ENCODE measurements at places on chromosomes 13 and 19.

DNA sequence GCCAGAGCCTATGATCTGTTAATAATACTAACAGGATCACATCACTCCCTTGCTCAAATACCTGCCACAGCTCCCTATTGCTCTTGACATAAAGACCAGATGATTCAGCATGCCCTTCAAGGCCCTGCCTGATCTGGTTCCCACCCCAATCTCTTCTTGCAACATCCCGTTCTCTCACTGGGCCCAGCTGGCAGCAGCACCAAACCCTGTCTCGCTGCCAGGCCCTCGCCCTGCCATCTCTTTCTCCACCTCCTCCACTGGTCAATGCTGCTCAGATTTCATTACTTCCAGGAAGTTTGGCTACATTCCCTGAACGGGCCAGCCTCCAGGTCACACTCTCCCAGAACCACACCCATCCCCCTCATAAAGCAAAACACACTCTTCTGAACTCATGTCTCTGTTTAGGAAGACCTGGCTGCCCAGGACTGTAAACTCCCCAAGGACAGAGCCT lies 8.6 kb upstream of the BCAT2 start:
- DNase-seq, result peak; percentile 52

- no peak for DNase-seq
Measured at GRCh38 chr19:47886010-47886559, at the start of gene SULT2A1. TSS of gene SULT2A1 (minus strand) at chr19:47886315. CDS start at chr19:47886257, 58 bp downstream.

- no peak for DNase-seq
Measured at GRCh38 chr19:45771311-45771933, 2.4 kb upstream of the SIX5 start.

- DNase-seq, result no peak
Measured at GRCh38 chr13:50800091-50800739, 43.3 kb downstream of the DLEU7 start.

GRCh38 chr19:29533578-29534544 lies 8.1 kb downstream of the VSTM2B start:
- DNase-seq, result no peak

DNA sequence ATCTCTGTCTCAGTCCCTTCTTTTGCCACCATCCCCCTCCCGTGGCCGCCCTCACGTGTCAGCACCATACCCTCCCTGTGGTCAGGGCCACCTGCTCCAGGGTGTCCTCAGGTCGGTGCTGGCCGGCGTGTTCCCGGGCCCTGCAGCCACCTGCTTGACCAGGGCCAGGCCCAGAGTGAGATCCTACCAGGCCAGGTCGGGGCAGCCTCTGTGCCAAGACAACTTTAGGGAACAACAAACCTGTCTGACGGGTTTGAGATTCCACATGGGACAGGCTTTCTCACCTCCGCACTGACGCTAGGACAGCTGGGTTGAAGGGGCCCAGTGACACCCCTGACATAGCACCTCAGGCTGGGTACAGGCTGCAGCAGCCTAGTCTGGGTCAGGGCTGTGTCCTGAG lies 7.5 kb upstream of the SBNO2 start:
- no peak for DNase-seq

GRCh38 chr13:39350461-39350881 lies 252.5 kb downstream of the LHFPL6 start:
- DNase-seq, result no peak

- DNase-seq, result no peak
Measured at GRCh38 chr13:74575729-74576125, 441.5 kb upstream of the KLF12 start.

GRCh38 chr13:71853725-71854124 lies 13.3 kb downstream of the DACH1 start:
- DNase-seq, result no peak

DNA sequence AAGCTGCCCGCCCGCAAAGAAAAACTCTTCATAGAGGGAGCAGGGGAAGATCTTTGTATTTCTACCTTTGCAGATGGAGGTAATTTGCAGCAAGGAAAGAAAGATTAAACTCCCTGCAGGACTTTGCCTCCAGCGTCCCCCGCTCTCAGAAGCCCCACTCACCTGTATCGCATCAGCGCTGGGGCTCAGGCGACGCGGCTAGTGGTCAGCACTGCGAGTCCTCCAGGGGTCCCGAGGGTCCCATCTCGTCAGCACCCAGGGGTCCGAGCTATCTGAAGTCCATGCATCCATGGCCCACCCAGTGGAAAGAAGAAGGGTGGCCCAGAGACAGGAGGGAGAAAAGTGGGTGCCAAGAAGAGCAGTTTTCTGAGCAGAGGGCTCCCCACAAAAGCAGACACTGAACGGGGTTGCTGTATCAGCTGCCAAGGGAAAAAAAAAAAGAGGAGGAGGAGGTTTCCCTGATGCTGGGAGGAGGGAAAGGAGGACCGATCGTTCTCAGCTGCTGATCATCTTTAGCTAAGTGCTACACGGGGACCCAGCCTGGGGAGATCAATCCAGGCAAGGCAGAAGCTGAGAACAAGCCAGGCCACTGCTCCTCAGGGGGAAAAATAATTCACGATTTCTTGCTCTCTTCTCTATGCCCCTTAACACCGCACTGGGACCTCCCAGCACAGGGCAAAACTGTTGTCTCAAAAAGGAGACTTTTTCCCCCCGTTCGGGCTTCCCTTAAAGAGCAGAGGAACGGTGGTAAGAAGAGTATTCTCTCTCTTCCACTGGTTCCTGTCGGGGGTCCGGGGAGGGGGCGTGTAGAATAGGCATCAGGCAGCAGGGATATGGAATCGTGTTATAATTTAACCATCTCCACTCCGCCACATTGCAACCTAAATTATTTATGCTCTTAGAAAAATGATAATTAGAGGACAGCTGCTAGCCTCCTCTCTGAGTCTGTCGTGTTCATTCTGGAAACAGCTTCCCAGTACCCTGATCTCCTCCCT lies 117.7 kb upstream of the CACNA1A start:
- DNase-seq, result no peak

DNA sequence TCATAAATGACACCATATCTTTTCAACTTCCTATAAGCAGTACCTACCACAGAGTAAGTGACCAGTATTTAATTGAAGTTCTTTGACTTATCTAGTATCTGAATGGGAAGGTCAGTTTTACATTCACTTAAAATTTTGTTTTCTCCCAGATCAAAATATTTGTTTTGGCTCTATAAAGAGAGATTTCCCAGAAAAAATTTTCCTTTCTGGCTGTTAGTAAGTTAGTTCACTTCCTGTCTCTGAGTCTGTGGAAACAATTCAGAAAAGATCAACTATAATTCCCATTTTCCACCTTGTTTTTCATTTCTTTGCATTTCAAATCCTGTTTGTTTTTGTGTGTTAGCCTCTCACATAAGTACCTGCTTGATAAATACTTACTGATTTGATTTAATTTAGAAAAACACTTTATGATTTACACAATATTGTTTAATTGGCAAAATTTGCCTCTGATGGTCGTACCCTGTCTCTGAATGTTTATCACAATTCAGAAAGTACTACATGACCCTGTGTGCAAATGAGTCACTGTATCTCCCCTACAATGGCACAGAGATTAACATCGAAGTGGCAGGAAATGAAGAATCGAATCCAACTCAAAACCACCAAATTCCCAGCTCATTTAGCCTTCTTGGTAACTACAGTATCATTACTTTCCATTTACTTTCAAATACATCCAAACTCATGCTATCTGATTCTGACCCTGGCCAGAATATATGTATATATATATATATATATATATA lies 15.4 kb upstream of the MED4 start:
- DNase-seq, result no peak

- DNase-seq, result no peak
Measured at GRCh38 chr19:30762651-30763050, 390.5 kb downstream of the ZNF536 start.

DNA sequence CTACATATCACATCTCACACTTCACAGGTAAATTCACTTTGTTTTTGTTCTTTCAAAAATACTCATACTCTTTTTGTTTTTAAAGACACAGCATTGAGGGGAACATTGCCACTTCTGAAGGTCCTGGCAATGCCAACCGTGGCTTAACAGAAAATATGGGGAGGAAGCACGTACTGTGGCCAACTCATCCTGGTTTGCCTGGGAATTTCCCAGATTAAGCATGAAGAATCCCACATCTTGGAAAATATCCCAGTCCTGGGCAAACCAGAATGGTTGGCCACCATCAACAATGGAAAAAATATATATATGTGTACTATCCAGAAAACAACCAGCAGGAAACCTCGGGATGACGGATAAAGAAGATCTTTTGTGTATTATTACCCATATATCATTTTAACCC lies 1032.2 kb upstream of the SLC10A2 start:
- no peak for DNase-seq

- no peak for DNase-seq
Measured at GRCh38 chr13:73462241-73462640, 403.4 kb downstream of the KLF5 start.

DNA sequence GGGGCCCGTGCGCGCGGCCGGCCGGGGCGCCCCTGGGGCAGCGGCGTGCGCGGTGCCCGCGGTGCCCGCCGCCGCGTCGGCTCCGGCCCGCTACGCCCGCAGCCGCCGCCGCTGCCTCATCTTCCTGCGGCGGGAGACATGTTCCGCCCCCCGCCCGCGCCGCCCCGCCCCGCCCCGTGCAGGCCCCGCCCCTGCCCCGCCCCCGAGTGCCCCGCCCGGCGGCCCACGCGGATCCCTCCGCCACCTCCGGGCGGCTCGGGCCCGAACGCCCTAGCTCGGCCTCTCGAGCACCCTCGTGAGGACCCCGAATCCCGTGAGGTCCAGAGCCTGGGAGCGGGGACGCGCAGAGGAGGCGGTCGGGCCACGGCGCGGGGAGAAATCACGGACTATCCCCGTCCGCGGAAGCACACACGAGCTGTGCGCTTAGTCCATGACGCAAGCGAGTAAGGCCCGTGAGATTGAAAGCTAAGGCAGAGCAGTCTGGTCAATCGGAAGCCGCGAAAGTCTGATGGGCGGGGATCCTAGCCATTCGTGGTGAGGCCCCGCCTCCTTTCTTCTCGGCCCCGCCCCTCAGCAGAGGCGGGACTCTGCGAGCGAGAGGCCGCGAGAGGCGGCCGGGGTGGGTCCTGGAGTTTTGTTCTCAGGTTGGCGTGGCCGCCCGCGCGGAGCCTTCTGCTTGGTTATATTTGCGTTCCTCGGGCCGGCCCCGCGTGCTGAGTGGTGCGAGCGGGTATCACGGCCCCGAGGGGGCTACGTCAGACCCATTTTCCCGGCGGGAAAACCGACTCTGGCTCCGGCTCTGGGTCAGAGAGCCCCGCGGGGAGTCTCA lies at the start of gene TCF3:
TSS of gene TCF3 (minus strand) at position 145 of the 829 bp plus-strand sequence. CDS start 2,367 bp downstream, outside the sequence.
- DNase-seq, result peak; percentile 97

DNA sequence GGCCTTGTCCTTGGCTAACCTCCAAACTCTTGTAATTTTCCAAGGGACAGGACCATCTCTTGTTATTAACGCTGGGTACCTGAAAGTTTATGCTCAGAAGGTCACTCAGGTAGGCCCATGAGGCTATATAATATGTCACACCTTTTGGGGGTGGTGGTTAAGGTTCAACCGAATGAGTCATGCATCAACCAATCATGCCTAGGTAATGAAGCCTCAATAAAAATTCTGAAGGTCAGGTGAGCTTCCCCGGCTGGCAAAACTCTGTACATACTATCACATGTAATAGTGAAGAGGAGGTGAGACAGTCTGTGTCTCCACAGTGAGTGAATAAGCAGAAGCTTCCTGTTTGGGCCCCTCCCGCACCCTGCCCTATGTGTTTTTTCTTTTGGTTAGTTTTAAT lies 424.9 kb downstream of the PCDH17 start:
- no peak for DNase-seq

DNA sequence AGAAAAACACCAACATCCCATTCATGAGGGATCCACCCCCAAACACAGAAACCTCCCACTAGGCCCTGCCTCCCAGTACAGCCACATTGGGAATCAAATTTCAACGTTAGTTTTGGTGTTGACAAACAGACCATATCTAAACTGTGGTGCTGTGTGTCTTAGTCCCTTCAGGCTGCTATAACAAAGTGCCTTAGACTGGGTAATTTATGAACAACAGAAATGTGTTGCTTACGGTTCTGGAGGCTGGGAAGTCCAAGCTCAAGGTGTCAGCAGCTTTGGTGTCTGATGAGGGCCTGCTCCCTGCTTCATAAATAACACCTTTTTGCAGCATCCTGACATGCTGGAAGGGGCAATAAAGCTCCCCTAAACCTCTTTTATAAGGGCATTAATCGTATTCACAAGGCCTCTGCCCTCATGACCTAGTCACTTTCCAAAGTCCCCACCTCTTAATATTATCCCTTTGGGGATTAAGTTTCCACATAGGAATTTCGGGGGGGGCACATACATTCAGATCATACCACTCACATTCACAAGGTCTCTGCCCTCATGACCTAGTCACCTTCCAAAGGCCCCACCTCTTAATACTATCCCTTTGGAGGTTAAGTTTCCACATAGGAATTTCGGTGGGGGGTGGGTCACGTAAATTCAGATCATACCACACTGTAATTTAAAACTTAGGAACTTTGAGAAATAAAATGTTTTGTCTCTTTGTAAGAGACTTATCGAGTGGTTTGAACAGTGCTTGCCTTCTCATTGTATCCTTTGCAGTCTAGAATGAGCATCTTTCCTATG lies 27.5 kb downstream of the ZNF507 start:
- peak; percentile 98 for DNase-seq

DNA sequence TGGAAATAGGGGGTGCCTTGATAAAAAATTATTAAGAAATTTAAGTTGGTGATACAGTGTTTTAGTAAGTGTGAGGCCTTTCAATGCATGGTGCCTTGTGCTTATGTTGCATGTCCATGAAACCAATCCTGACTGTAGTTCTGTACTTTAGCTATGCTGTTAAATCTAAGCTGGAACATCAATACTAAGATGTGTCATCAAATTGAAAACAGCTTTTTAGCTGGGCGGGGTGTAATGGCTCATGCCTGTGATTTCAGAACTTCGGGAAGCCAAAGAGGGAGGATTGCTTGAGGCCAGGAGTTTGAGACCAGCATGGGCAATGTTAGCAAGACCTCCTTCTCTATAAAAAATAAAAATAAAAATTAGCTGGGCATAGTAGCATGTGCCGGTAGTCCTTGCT lies 930.3 kb upstream of the PCDH9 start:
- no peak for DNase-seq

DNA sequence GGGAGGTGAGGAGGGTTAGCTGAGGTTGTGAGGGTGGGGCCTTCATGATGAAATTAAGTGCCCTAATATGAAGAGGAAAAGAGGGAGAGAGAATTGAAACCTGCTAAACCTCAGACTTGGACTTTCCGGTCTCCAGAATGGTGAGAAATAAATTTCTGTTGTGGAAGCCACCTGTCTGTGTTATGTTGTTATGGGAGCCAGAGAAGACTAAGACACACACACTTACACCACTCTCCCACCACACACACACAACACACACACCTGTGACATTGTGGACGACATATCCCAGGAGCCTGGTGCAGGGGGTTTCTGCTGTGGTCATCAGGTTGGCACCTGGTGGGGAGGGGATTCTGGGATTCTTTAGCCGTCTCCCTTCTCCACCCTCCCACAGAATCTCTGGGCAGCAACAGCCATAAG lies 14.0 kb downstream of the KLK4 start:
- DNase-seq, result no peak

DNA sequence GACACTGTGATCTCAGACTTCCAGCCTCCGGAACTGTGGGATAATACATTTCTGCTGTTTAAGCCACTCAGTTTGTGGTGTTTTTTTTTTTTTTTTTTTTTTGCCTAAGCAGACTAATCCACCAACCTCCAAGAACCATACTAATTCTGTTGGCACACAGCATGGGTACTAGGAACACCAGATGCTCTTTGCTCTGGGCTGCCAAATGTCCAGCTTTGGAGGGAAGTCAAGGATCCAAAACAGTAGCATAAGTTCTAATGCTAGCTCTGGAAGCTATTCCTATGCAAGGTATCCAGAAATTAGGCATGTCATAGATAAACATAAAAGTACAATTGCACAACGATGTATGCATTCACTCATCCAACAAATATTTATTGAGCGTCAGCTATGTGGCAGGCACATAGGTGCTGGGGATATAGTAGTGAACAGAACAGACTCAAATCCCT lies 64.5 kb upstream of the WDFY2 start:
- no peak for DNase-seq

- no peak for DNase-seq
Measured at GRCh38 chr13:98557937-98558792, 18.7 kb downstream of the STK24 start.

Measured in HS-27A (cell line).